ENCODE measurements at places on chromosomes 3 and 15. TPM values are rescaled to one million over a fixed set of nuclear protein-coding genes. Genes with fewer than 3 reads are reported as not detected.

DNA sequence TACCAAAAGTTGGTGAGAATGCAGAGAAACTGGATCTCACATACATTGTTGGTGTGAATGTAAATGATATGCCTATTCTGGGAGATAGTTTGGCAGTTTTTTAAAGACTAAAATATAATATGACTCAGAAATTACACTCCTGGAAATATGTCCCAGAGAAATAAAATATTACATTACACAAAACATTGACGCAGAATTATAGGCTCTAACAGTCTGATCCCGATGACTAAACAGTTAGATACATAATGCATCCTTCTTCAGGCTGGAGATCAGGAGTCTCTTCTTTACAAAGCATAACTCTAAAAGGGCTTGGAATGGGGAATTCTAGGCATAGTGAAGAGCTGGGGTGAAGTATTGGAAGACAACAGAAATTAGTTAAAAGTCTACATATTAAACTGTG is 586.2 kb upstream of the NECTIN3 start:
- H3K4me3 ChIP-seq, result no peak overlapping the region
- no peaks in the 10 kb centered on the region for H3K4me1 ChIP-seq
- H3K36me3 ChIP-seq, result peaks cover 7% of the 10 kb centered on the region
- no peak overlapping the region for H3K27ac ChIP-seq
- H3K27me3 ChIP-seq, result no peaks in the 10 kb centered on the region
- DNase-seq, result no peak

Gene HESX1
- total RNA-seq, result not detected

DNA sequence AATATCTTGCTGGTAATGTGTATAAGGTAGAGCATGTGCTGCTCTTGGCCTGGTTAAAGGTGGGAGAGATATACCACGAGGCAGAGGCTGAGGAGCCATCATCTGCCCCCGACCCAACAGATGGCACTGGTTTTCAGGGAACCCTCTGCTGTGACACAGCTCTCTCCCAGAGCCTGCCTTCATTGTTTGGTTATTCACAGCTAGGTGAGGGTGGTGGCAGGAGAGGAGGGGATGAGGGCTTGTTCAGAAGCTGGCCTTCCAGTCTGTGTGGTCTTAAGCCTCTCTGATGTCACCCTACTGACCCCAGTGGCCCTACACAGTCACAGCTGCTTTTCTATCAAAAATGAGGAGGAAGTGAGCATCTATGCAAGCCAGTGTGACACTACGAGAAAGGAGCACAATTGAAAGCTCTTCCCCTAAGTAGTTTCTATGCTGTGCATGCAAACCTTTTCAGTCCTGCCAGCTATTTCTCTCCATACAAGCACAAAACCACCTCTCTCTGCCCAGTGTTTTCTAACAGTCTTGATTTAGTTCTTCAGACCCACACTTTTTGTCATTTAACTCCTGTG is 258.4 kb upstream of the AGTR1 start:
- no peaks in the 10 kb centered on the region for H3K27me3 ChIP-seq
- H3K36me3 ChIP-seq, result no peaks in the 10 kb centered on the region
- H3K27ac ChIP-seq, result no peak overlapping the region
- no peaks in the 10 kb centered on the region for H3K4me1 ChIP-seq
- no peak for DNase-seq
- H3K4me3 ChIP-seq, result no peak overlapping the region

DNA sequence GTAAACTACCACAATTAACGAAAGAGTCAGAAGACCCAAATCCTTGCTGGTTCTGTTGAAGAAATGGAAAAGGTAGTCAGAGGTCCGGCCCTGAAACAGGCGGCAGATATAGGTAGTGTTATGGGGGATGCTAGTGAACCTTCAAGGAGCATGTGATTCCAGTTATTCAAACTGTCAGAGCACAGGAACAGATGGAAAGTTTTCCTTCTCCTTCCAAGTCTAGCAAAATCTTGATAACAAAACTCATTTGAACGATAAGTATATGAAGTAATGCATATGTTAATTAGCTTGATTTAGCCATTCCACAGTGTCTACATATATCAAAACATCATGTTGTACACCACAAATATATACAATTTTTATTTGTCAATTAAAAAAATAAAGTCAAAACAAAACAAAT is 26.6 kb upstream of the GOLGA8J start:
- no peak for DNase-seq
- no peak overlapping the region for H3K27ac ChIP-seq
- H3K36me3 ChIP-seq, result no peaks in the 10 kb centered on the region
- H3K27me3 ChIP-seq, result peaks cover 32% of the 10 kb centered on the region
- H3K4me1 ChIP-seq, result no peaks in the 10 kb centered on the region

Gene TMOD2
- 2.6 TPM for total RNA-seq

Gene ROBO1
- total RNA-seq, result not detected

- H3K27ac ChIP-seq, result no peak overlapping the region
- no peak for DNase-seq
- no peak overlapping the region for H3K4me3 ChIP-seq
- H3K4me1 ChIP-seq, result no peaks in the 10 kb centered on the region
- peaks cover 11% of the 10 kb centered on the region for H3K36me3 ChIP-seq
Observed at GRCh38 chr15:37397266-37398022, 297.1 kb upstream of the MEIS2 start.

- H3K4me1 ChIP-seq, result no peaks in the 10 kb centered on the region
- no peaks in the 10 kb centered on the region for H3K36me3 ChIP-seq
- H3K4me3 ChIP-seq, result no peak overlapping the region
- H3K27ac ChIP-seq, result no peak overlapping the region
- peaks cover 20% of the 10 kb centered on the region for H3K27me3 ChIP-seq
Observed at GRCh38 chr3:71966185-71966584, 181.2 kb upstream of the PROK2 start.

Gene KIF9
- 3.2 TPM for total RNA-seq

- peaks cover 6% of the 10 kb centered on the region for H3K27me3 ChIP-seq
- no peaks in the 10 kb centered on the region for H3K36me3 ChIP-seq
- no peaks in the 10 kb centered on the region for H3K4me1 ChIP-seq
- no peak overlapping the region for H3K4me3 ChIP-seq
- no peak for DNase-seq
Observed at GRCh38 chr3:70840106-70840870, 527.9 kb upstream of the MDFIC2 start.

Gene CCDC12
- 89.8 TPM for total RNA-seq

Gene AQP9
- 0.90 TPM for total RNA-seq

Gene AADACL2
- not detected for total RNA-seq

DNA sequence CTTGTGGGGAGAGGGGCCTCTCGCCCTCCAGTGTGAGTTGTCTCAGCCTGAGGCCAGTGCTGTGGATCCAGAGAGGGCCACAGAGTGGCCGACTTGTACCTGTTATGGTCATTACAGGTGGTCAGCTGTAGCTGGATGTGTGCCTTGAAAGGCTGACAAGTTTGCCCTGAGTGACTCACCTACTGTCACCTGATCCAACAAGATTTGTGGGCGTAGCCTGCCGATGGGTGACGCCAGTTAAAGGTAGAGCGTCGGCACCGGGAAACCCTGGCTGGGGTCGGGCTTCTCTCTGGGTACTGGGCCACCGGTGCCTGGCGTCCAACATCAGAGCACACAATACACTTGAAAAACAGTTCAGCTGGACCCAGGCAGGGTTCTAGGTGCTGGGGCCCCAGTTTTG is 2.8 kb upstream of the ISG20 start:
- H3K27ac ChIP-seq, result peak overlapping the region; percentile 95
- DNase-seq, result peak; percentile 35
- peak overlapping the region; percentile 93 for H3K4me3 ChIP-seq
- H3K27me3 ChIP-seq, result no peaks in the 10 kb centered on the region

Gene DENND4A
- total RNA-seq, result 121 TPM

Gene SATB1
- 401 TPM for total RNA-seq

Gene EXD1
- total RNA-seq, result not detected

Gene COL7A1
- 1.8 TPM for total RNA-seq

- H3K4me3 ChIP-seq, result peak overlapping the region; percentile 93
- DNase-seq, result no peak
- peak overlapping the region; percentile 66 for H3K27ac ChIP-seq
- H3K27me3 ChIP-seq, result no peaks in the 10 kb centered on the region
- no peaks in the 10 kb centered on the region for H3K36me3 ChIP-seq
Observed at GRCh38 chr3:149085828-149086231, 503 bp downstream of the HLTF start.

DNA sequence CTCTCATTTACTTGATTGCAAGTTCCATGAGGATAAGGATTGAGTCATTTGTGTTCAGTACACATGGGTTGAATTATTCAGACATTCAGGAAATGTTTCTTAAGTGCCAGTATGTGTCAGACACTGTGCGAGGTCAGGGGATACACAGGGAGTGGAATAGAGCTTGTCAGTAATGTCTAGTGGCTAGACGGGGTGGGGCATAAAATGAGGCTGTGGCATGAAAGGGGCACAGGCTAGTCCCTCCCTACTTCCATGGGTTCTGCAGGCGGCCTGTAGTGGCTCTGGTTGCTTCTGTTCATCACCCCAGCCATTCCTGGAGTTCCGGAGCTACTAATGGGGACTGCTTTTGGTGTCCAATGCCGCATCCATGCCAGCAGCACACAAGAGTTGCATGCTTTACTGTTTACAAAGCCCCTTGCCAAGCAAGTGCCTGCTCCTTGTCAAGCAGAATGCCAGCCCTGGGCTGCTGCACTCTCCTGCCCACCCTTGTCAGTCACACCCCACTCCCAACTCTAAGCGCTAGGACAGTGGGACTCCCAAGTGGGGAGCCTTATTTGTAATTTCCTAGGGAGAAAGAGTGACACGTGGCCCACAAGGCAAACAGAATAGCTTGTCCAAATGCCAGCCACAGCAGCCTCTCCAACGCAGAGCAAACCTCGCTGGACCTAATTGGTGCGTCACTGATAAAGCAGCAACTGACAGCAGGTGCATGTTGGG is 70.8 kb downstream of the RAB11A start:
- DNase-seq, result no peak
- H3K27me3 ChIP-seq, result peaks cover 2% of the 10 kb centered on the region
- no peak overlapping the region for H3K4me3 ChIP-seq
- no peak overlapping the region for H3K27ac ChIP-seq
- H3K4me1 ChIP-seq, result no peaks in the 10 kb centered on the region

Measured in natural killer cell treated with Interleukin-12 subunit alpha and Interleukin-12 subunit beta and Interleukin-15 and Interleukin-18, amount 100 ng/mL, for 72 hours (primary cell).